ENCODE measurements at places on chromosomes 1 and 21.

GRCh38 chr1:205211839-205212536 is 486 bp upstream of the DSTYK start:
- DNase-seq = no peak

DNA sequence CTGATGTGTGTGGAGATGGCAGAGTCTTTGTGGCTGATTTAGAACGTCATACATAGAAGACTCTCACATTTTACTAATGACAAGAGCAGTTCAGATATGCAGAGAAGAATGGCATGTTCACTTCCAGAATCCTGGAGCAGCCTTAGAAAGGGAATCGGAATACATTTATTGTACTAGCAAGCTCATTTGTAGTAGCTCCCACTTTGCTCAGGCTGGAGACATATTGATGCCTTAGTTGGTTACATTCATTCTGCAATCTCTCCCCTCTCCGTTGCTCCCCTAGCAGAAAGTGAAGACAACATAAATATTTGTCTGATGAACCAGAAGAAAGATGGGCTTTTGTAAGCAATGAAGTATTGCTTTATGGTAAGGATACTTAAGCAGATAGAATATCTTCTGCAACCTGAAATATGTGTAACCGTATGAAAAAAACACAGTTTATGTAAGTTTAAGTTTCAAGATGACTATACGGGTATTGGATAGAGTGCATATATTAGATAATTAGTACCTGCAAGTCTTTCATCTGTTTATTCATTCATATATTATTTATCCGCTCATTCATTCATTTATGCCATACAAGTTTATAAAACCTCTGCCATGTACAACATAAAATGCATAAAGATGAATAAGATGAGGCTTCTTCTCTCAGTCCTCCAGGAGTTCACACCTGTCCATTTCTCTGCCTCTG is 135.7 kb downstream of the CNIH3 start:
- no peak for DNase-seq

- no peak for DNase-seq
These were observed 24.8 kb downstream of the PGM1 start for GRCh38 chr1:63618011-63618410.

- DNase-seq = no peak
These were observed 19.9 kb downstream of the CLDN17 start for GRCh38 chr21:30146558-30147282.

DNA sequence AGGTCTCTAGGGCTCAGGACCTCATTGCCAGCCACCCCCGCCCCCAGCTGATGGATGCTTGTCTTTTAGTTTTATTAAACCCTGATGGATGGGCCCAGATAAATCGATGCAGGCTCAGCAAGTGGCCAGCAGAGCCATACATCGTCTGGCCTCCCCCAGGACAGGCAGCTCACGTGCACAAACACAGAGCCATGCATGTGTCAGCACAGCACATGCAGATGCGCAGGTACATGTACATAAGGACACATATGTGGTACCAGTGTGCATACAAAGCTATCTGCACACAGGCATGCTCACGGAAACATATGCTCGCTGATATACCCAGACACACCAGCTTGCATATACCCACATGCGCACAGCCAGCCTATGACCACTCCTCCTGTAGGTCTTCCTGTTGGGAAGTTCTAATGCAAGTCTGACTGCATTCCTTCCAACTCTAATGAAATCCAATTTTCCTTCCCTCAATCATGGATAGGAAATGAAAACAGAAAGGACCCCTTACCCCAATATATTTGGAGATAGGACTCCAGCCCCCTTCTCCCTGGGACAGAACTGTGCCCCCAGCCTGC is 897 bp downstream of the COL16A1 start:
- no peak for DNase-seq

- DNase-seq = no peak
These were observed 33.9 kb downstream of the SLC66A1 start for GRCh38 chr1:19346026-19346425.

DNA sequence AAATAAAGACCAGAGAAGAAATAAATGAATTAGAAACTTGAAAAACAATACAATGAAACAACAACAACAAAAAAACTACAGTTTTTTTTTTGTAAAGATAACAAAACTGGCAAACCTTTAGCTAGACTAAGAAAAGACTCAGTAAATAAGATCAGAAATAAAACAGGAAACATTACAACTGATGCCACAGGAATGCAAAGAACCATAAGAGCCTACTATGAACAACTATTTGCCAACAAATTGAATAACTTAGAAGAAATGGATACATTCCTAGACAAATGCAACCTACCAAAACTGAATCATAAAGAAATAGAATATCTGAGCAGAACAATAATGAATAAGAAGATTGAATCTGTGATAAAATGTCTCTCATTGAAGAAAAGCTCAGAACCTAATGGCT is 742.0 kb downstream of the ADGRL2 start:
- no peak for DNase-seq

DNA sequence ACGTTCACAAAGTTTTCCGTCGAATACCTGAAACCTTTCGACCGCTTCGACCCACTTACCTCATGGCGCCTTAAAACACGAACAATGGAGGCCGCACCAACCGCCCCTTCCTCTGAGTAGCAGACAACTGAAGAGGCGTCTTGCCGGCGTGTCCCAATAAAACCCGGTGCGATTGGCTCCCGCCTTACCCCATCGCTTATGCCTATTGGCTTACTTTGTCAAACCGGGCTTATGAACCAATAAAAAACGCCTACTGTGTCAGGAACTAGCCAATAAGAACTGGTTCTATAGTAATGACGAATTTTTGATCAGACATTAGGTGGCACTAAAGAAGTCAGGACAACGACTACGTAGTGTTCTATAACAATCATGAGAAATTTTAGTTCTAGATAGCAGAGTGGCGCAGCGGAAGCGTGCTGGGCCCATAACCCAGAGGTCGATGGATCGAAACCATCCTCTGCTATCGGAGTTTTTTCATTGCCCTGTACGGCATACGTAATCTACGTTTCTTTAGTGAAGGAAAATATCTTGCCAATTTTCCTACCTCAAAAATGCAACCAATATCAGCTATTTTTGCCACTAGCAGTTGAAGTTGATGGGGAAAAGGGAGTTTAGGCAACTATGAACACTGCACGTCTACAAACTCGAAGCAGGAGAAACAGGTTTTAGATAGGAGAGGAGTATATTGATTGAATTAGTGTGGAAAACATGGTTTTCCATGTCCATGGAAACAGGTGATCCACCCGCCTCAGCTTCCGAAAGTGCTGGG is at the start of gene ILF2:
Gene ILF2, minus strand, starts transcription at position 135 of the 769 bp plus-strand sequence. Its CDS starts 71 bp downstream, at position 64.
- peak; percentile 91 for DNase-seq

DNA sequence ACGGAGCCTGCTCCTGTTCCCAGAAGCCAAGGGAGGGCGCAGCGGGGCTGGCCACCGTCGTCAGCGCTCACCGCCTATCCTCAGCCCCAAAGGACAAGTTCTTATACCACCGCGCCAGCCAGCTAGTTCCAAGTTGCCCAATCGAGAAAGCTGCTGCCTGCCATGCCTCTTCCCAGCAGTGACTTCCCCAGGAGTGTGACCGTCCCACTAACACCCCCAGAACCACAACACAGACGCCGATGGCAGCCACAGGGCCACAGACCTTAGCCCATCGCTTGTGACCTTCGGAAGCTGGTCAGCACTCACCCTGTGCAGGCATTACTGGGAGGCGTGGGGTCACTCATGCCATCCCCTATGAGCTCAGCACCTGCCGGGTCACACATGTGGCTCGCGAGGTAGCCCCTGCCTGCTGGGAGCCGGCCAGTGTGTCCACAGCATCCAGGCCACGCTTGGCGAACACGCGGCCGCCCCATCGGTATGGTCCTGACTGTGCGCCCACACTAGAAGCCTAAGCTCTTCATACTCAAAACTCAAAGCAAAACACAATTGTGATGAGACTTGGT is 20.1 kb downstream of the NADK start:
- DNase-seq = no peak

DNA sequence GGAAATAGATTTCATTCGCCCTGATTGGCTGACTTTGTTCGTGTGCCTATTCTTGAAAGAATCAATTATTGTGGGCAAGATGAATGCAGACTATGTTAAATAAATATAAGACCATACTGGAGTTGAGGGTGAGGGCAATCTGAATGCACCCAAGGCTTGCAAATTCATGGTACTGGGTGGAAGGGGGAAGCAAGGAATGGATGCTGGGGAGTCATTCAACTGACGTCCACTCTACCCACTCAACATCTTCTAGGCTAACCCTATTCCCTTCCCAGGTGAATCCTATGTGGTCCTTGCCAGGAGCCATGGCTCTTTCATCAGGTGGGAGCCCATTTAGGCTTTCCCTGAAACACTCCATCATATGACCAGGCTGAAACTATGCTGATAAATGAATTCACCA is 5.7 kb upstream of the CYP4B1 start:
- no peak for DNase-seq

- DNase-seq = no peak
These were observed 77.1 kb downstream of the RYR2 start for GRCh38 chr1:237119091-237119490.

DNA sequence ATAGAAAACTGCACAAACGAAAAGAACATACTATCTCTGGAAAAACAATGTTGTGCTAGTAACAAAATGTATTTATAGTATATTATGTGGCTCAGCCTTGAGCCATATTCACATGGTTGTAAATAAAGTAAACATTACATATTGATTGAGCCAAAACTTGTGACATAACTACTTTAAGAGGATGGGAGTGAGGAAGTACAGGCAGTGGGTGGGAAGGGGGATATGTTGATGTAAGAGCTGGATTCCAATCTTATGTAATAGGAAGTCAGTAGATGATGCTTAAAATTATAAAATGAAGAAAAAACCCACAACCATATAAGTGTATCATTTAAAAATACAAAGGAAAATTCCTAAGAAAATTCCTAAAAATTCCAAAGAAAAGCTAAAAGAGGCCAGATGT is 42.7 kb downstream of the RHOU start:
- no peak for DNase-seq

DNA sequence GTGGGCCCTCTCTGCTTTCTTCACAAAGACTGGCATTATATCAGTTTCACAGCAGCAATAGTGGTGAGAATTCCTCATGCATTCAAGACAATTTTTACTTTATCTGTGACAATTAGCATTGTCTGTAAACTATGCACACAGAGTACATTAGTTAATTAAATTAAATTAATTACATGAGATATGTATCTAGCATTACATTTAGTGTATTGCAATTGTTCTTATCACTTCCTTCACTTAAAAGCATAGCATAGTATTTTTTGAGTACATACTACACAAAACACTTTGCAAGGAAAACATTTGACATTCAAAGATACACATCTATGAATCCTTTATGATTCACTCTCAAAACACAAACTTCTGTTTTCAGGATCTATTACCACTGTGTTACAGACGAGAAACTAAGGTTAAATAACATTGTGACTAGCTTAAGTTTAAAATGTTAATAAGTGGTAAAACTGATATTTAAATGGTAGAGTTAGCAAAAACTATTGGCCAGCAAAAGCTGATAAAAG is 1542.6 kb downstream of the PLA2G4A start:
- no peak for DNase-seq

DNA sequence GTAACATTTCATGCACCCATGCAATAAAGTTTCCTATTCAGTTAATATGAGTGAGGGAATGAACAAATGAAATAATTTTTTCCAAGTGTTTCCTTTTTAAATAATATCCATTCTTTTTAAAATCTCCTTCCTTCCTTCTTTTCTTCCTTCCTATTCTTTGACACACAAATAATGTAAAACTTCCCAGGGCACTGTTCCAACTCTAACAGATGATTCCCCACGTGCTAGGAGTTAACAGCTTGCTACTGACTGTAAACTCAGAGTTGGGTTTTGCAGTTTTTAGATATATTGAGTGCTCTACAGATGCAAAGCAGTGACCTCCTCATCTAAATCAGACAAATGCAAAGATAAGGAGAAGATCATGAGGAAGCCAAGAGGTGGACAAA is 54.0 kb upstream of the POU2F1 start:
- no peak for DNase-seq

DNA sequence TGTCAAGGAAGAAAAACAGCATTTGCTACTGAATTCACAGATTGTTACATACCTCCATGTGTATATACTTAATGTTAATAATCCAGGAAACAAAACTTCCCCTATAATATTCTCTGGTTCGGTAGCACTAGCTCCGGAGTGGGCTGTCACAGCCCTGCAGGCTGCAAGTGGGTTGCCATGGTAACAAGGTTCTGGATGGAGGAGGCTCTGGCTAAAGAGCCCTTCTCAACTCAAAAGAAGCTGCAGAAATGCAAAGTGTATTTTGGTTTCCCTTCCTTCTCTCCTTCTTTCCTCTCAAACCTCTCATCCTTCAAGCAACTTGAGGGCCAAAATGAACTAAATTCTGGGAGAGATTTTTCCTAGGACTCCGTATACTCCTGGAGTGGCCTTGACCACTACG is 45.2 kb downstream of the ASTN1 start:
- no peak for DNase-seq

- DNase-seq = peak; percentile 11
These were observed 69.1 kb downstream of the DISC1 start for GRCh38 chr1:231695439-231696255.

DNA sequence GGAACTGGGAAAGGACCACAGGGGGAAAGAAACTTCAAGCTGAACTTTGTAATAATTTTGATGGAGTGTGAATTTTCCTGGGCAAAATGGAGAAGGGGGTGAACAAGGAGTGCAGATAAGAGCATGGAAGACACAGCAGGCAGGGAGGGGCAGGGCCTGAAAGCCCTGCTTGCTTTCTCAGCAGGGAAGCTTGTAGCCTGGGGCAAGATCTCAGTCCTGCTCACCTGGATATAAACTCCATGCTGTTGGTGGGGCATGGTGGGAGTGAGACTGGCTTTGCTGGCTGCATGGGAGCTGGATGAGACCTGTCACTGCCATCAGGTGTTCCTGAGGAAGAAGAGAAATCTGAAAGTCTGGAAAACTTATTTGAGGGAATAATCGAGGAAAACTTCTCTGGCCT is 58.7 kb upstream of the RC3H1 start:
- DNase-seq = no peak

DNA sequence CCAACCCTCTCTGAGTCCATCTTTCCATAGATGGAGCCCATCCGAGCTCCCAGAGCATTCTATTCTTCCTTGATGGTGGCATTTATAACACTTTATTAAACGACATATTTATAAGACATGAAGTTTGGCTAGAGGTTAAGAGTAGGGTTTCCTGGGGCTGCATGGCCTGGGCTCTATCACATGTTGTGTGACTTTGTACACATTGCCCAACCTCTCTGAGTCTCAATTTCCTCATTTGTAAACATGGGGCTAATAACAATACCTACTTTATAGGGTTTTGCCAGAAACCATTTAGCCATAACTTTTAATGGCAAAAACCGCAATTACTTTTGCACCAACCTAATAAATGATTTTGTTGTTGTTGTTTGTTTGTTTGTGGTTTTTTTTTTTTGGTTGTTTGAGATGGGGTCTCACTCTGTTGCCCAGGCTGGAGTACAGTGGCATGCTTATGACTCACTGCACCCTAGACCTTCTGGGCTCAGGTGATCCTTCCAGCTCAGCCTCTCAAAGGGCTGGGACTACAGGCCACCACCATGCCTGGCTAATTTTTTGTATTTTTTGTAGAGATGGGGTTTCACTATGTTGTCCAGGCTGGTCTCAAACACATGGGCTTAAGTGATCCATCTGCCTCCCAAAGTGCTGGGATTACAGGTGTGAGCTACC is 13.9 kb upstream of the ASAP3 start:
- DNase-seq = no peak

- no peak for DNase-seq
These were observed 2.5 kb upstream of the PLEKHM2 start for GRCh38 chr1:15681349-15682292.

- no peak for DNase-seq
These were observed 134.7 kb downstream of the TGFBR3 start for GRCh38 chr1:91751275-91751674.
